ENCODE measurements at places on chromosomes 16 and 17.

- no peak for DNase-seq
Observed at GRCh38 chr17:38401459-38401858, 26.8 kb upstream of the ARHGAP23 start.

GRCh38 chr17:29713626-29714025 lies 90.9 kb upstream of the CORO6 start:
- DNase-seq = no peak

DNA sequence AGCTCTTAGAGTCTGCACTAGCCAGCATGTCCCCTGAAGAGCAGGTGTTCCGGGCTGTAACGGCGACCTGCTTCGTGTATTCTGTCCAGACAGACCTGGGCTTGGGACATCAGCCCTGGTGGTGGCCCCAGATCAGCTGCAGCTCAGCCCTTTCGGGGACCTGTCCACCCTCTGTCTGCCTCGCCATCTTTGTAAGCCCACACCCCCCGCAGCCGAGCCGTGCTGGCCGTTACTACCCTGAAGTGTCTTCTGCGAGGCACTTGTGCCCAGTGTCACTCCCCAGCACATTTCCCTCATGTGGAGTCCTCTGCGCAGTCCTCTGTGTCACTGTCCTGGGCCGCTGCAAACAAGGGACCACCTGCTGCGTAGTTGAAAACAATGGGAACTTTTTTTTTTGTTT lies 10.4 kb downstream of the CARD14 start:
- DNase-seq = no peak

- DNase-seq = no peak
Observed at GRCh38 chr17:77429369-77429968, 288.7 kb downstream of the SEC14L1 start.

DNA sequence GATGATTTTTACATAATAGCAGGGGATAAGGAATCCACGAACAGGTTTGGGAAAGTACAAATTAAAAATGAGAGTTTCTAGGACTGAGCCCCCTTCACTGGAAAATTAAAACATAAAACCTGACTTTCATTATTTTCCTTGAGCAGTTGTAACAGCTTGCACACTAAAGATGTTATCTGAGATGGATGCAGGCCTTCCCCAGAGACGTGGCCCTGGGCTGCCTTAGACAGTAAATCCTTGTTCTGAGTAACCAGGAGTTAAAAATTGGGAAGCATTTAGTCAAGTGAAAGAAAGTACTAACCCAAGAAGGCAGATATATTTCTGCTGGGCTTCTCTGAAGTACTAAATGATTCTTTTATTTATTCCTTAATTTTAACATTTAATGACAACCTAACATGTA lies 432.2 kb upstream of the KIF2B start:
- no peak for DNase-seq

DNA sequence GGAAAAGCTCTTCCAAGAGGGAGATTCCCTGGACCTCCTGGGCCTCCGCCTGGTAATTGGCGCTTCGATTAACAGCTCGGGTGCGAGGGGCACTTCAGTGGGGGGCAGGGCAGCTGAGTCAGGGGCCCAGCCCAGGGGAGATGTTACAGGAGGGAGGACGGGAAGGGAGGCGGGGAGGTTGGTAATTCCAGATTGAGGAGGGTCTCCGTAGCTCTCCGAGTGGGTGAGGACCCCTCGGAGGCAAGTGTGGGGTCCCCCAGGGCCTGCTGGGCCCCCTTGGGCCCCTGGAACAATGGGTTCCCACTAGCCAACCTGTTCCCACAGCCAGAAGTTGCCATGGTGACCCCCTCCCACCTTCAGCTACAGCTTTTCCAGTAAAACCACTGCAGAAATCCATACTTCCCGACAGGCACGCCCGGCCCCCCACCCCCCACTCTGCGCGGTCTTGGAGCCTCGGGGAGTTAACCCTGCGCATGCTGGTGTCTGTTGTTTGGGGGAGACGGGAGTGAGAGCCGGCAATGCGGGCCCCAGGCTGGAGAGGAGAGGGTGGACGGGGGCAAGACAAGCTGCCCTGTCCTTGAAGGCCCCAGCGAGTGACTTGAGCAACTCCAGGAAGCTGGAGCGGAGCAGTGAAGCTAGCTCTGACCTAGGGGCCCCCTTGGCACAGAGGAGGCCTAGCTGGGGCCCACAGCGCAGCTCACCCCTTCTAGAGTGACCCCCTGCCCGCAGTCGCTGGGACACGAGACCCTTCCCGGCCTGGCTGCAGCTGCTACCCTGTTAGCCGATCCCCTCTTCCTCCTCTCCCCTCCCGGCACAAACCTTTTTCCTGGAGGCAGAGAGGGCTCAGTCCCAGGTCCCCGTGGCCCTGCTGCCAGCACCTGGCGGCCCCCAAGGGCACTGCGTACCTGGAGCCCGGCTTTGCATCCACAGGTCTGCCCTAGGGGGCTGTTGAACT lies 37.8 kb downstream of the TMEM235 start:
- DNase-seq = no peak
